ENCODE measurements at places on chromosomes 1 and 21.

DNA sequence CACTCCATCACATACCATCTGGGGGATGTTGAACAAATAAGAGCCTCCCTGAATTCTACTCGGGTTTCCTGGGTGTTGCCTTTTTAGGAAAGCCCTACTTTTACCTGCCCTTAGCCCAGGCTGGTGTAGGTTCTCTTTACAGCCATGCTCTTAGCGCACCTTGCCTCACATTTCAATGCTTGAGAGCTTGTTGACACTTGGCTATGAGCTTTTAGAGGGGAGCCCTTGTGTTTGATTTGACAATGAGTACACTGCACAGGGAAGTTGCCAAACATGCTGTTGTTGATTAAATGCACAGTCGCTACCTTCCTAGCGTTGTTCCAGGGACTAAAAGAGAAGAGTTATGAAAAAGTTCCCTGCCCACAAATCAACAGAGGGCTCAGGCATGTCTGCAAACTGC, 103.8 kb downstream of the TRABD2B start:
- no peaks in the 10 kb centered on the region for H3K36me3 ChIP-seq
- H3K27ac ChIP-seq = no peak overlapping the region
- DNase-seq = no peak
- no peak overlapping the region for H3K4me3 ChIP-seq
- H3K4me1 ChIP-seq = no peaks in the 10 kb centered on the region

- no peaks in the 10 kb centered on the region for H3K4me1 ChIP-seq
- H3K27ac ChIP-seq = no peak overlapping the region
- no peak for DNase-seq
- no peak overlapping the region for H3K4me3 ChIP-seq
- H3K36me3 ChIP-seq = no peaks in the 10 kb centered on the region
These were observed 267.6 kb downstream of the SETD4 start for GRCh38 chr21:35792569-35793305.

GRCh38 chr1:18716785-18717678, 86.4 kb downstream of the PAX7 start:
- H3K4me1 ChIP-seq = peaks cover 3% of the 10 kb centered on the region
- H3K27me3 ChIP-seq = peaks cover 58% of the 10 kb centered on the region

DNA sequence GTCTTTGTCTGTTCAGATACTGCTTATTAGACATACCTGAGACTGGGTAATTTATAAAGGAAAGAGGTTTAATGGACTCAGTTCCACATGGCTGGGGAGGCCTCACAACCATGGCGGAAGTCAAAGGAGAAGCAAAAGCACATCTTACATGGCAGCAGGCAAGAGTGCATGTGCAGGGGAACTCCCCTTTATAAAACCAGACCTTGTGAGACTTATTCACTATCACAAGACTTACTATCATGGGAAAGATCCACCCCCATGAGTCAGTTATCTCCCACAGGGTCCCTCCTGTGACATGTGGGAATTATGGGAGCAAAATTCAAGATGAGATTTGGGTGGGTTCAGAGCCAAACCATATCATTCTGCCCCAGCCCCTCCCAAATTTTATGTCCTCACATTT, 7.1 kb upstream of the PSMA5 start:
- peaks cover 6% of the 10 kb centered on the region for H3K27me3 ChIP-seq
- H3K27ac ChIP-seq = no peak overlapping the region
- no peak overlapping the region for H3K4me3 ChIP-seq
- no peak for DNase-seq
- H3K36me3 ChIP-seq = no peaks in the 10 kb centered on the region
- peaks cover 1% of the 10 kb centered on the region for H3K4me1 ChIP-seq

- no peaks in the 10 kb centered on the region for H3K4me1 ChIP-seq
- DNase-seq = no peak
- no peak overlapping the region for H3K27ac ChIP-seq
- no peak overlapping the region for H3K4me3 ChIP-seq
- H3K36me3 ChIP-seq = no peaks in the 10 kb centered on the region
- H3K27me3 ChIP-seq = peaks cover 19% of the 10 kb centered on the region
These were observed 60.1 kb downstream of the KIAA0040 start for GRCh38 chr1:175132436-175132835.

Data from activated naive CD8-positive, alpha-beta T cell treated with anti-CD3 and anti-CD28 coated beads, Interleukin-2, amount 50 U/mL, for 24 hours (primary cell).